Umbilical cord (tissue), 2 donors: ENCODE measurements at places on chromosomes 5 and 9.

GRCh38 chr5:151646334-151646733, 40.4 kb downstream of the SPARC start:
- no peak for DNase-seq

- DNase-seq = no peak
These were observed 26.1 kb downstream of the TIMD4 start for GRCh38 chr5:156936972-156937371.

DNA sequence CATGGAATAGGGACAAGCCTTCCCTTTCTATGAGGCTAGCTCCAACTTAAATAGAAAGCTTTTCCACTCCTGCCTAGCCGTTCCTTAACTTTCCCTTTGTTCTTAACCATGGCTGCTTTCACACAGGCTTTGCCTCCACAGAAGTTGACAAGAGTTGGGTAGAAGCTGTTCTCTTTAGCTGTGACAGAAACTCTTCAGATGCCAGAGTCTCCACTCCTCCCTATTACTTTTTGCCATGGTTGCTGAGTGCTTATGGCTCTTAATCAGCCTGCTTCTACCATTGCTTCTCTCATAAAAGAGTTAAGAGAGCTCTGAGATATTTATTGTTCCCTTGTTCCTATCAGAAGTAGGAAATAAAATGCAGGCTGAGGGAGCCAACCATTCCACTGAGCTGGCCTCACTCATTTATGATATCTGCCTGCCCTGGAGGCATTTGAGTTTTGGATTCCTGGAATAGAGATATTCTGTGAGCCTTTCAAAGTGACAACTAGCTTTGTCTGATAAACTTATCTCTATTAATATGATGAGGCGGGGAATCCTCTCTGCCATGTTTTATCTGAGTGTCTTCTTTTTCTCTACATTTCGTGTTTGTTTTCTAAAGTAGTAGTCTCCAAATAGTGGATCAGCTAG, 162.6 kb downstream of the DMAC1 start:
- peak; percentile 70 for DNase-seq

DNA sequence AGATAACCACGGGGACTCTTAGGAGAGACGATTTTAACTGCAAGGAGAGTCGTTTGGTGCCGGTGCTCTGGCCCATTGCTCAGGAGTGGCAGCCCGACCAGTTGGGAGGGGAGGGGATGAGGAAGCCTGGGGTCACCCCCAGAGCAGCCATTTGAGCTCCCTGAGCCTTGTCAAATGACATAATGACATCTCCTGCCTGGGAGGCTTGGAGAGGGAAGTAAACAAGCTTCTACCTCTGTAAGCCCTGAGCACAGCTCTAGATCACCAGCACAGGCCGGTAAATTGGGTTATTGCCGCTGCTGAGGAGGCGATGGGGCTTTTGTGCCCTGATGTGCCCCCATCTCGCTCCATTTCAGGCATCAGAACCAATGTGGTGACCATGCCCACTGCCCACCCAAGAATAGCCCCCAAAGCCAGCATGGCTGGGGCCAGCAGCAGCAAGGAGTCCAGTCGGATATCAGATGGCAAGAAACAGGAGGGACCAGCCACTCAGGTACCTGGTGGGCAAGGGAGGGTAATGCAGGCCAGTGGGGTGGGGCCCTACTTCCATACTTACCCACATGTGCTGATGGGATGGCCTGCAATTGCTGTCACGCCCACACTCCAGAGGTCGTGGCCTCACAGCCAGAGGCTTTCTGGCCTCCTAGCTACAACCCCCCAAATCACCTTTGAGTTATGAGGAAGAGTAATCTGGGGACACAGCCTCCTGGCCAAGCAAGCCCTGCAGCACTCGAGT, 23.0 kb downstream of the CD74 start:
- DNase-seq = no peak

DNA sequence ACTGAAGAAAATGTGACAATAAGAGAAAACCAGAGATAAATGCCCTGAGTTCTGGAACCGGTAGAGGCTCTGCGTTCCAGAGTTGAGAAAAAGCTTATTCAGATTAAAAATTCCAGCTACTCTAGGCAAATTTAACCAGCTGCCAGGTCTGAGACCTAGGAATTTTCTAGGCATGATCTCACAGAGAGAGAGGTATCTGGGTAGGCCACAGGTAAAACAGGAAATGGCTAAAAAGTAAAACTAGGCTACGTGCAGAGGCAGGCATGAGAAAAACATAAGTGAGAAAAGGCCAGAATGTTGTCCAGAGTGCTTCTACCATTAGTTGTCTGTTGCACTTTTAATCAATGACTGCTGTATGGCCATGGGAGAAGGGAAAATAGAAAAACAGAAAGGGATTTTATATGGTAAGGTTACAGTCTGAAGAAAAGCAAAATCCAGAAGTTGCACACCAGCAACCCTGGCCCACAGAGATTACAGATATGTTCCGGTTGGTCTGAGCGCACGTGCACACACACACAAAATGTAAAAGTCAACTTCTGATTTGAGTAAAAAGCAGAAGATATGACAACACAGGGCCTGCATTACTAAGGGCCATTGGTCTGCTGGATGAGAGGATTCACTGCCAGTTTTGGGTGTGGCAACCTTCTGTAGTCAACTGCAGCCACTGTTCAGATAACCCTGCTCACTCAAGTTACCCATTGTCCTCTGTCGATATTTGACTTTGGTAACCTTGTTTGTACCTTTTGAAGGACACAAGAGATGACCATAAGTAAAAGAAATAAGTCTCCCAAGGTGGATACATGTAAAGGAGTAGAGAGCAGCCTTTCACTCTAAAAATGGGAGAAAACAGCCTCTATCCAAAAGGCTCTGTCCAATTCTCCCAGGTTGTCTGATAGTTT, 266.0 kb downstream of the DTWD2 start:
- DNase-seq = no peak

GRCh38 chr5:178114325-178115135, 1.2 kb downstream of the N4BP3 start:
- no peak for DNase-seq

- no peak for DNase-seq
These were observed 30.2 kb upstream of the CCNG1 start for GRCh38 chr5:163407034-163407655.

- no peak for DNase-seq
These were observed 34.0 kb downstream of the CDK5RAP2 start for GRCh38 chr9:120545701-120546550.
